ENCODE measurements at places on chromosomes 7 and 10.

DNA sequence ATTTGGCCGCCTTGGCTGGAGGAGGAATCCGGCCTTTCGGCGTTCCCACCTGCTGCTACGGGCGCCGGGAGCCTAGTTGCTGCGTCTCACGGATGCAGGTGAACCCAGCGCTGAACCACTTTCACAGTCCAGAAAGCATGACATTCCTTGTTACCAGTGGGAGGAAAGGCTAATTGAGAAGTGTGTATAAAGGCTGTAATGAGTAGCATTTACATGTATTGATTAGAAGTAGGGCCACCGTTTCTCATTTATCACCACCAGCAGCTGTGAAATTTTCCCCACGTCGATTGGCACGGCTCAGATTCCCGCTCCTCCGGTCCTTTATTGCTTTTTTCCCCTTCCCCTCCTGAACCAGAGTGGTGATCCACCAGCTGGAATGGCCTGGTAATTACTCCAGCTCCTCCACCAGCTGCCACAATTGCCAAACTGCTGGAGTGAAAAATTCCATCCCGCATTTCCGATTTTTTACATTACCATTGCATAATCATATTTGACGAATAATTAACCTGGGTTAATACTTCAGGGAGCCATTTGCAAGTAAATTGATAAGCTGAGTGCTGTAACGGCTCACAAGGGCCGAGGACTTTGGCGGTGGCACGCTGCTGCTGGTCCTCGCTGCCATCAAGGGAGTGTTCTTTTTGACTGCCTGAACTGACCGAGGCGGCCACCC, 153.3 kb downstream of the POU6F2 start:
- peak; percentile 88 for DNase-seq

DNA sequence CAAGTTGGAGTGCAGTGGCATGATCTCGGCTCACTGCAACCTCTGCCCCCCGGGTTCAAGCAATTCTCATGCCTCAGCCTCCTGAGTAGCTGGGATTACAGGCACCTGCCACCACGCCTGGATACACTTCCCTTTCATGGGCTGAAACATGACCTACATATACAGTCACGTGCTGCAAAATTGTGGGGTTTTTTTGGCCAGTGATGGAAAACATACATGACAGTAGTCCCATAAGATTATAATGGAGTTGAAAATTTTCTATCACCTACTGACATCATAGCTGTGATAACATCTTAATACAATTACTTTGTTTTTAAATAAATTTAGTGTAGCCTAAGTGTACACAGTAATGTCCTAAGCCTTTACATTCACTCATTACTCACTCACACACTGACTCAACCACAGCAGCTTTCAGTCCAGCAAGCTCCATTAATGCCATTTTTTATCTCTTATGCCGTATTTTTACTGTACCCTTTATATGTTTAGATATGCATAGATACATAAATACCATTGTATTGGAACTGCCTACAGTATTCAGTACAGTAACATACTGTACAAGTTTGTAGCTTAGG, 79.9 kb upstream of the TMEM196 start:
- no peak for DNase-seq

DNA sequence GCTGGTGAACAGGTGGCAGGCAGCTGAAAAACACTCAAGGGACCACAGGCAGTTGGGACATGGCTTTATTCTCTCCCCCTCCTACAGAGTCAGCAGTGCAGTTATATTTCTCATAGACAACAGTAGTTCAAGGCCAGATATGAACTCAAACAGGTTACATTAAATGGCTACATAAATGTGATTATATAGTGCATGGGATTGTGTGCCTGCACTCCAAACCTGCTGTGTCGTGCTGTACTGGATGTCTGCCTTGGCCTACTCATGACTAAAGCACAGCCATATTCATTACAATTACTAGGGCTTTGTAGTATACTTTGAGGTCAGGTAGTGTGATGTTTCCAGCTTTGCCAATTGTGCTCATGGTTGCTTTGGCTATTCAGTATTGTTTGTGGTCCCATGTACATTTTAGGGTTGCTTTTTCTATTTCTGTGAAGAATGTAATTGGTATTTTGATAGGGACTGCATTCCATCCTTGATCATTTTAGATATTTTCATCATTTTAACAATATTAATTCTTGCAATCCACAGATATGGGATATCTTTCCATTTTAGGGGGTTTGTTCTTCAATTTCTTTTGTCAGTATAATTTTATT, 393.6 kb downstream of the CNTNAP2 start:
- DNase-seq, result no peak

GRCh38 chr10:124674768-124675222, 69.4 kb downstream of the FAM53B start:
- DNase-seq, result no peak

GRCh38 chr10:27759483-27760272, 14.1 kb upstream of the MKX start:
- no peak for DNase-seq

DNA sequence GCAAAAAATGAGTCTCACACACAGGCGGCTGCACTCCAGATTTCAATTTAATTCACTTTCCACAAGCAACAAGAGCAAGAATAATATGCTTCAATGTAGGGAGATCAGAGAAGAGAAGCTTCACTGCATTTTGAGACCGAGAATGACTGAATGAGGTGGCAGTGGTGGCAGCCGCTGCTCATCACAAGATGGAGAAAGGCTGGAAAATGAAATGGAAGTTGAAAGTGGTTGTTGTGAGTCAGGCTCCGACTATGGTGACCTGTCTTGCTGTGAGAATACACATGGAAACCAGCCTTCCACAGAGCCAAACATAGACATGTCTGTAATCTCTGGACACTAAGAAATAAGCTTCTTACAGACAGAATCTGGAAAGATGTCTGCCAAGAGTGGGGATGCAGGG, 499.6 kb upstream of the LRRN3 start:
- no peak for DNase-seq

- DNase-seq, result no peak
Observed at GRCh38 chr7:156017916-156018700, 205.8 kb upstream of the SHH start.

DNA sequence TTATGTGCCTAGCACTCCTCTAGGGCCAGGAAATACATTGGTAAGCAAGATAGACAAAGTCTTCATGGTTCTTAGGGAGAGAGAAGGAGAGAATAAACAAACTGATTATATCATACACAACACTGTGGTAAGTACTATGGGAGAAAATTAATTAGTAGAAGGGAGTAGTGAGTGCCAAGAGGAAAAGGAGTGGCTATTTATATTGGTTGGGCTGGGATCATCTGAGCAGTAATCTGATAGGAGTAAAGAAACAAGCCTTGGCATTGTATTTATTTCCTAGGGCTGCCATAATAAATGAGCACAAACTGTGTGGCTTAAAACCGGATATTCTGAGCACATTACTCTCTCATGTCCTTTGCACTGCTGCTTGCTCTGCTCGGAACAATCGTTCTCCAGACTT, 158.1 kb upstream of the PHF14 start:
- DNase-seq, result peak; percentile 7

- DNase-seq, result no peak
Observed at GRCh38 chr7:98174334-98175259, 36.6 kb upstream of the BHLHA15 start.

DNA sequence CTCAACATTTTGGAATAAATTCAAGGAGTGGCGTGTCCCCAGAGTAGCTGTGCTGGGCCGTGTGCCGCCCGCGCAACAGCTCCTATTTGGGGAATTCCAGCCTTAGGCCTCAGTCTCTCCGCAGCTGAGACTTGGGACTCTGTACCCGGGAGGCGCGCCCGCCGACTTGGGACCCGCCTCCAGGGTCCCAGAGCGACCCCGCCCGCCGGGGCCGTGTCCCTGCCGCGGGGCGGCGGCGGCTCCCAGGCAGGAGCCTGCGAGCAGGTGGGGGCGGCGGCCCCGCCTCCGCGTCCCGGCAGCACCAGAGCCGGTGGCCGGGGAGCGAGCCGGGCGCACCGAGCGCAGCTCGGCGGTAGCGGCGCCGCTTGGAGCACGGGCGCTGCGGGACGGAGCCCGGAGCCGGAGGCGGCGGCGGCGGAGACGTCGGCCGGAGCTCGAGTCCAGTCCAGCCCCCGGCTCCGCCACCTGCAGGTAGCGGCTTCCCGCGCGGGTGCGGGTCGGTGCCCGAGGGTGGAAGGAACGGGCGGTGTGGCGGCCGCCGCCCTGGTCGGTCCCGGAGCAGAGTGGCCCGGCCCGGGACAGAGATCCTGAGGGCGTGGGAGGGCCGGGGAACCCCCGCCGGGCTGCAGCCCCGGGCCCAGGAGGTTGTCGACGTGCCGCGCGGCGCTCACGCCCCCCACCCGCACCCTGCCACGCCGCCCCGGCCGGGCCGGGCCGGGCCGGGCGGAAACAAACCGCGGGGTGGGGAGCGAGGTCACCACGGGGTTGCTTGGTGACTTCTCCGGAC, at the start of gene WIPF3:
TSS of gene WIPF3 (plus strand) at position 301 of the 787 bp plus-strand sequence. CDS start 28,217 bp downstream, outside the sequence.
- DNase-seq, result peak; percentile 13

GRCh38 chr10:94224656-94225055, 138.1 kb downstream of the NOC3L start:
- DNase-seq, result no peak

DNA sequence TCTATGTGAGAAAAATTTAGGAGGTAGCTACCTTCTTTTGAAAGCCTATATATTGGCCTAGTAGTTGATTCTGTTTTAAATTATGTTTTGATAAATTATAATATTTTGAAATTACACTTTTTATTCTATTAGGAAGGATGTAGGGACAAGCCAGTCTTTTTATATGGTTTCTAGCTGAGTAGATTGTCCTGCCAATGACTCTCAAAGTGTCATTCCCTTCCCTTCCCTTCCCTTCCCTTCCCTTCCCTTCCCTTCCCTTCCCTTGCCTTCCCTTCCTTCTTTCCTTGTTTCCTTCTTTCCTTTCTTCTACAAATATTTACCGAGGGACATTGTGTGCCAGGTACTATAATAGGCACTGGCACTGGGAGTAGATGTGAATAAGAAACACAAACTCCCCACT, 99.7 kb upstream of the HDAC9 start:
- no peak for DNase-seq

DNA sequence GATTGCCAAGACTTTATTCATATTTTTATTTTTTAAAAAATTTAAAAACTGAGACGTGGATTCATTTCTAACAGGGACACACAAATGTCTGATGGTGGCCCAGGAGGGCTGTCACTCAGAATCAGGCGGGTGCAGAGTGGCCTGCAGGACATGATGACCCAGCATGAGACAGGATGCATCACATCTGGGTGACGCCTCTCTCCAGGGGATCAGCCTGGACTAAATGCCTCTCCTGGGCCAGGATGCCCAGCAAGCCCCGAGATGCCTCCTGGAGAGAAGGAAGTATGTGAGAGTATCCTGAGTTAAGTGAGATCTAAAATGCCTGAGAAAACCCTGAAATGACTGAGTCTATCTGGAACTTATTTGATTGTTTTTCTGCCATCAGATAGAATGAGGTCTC, 16.9 kb upstream of the MTURN start:
- no peak for DNase-seq

DNA sequence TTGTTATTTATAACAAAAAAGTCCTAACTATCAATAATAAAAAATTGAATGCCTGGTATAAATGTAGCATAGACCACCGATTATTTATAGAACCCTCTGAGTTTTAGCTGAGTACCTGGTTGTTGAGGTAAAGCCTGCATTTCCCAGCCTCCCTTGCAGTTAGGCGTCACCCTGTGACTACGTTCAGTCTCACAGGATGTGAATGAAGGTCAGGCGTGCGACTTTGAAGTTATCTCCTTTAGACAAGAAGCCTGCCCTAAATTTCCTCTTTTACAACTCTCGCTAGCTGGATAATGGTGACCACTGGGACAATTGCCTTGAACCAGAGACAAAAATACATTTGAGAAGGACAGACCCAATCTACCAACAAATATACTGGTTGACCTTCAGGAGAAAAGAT, 67.5 kb upstream of the TES start:
- DNase-seq, result no peak

DNA sequence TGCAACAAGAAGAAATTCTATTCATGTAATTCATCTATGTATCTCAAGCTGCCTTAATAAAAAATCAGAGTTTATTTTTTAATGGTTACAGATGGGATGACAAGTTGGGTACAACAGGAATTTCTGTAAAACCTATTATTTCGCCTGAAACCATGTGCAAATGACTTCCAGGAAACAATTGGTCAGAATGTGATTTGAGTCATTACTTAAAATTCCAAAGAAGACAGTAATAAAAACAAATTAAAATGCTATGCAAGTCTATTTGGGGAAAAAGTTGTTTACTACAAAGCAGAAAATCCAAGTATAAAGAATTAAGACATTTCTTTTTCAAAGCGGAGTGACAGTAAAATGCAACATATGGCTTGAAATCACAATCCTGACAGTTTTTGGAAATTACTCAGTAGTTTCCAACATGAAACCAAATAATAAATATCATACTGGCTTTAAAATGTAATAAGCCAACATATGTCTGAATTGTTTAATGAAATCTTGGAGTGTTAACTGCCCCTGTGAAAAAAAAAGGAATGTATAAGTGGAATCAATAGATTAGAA, 41.5 kb upstream of the SEMA3C start:
- DNase-seq, result no peak

DNA sequence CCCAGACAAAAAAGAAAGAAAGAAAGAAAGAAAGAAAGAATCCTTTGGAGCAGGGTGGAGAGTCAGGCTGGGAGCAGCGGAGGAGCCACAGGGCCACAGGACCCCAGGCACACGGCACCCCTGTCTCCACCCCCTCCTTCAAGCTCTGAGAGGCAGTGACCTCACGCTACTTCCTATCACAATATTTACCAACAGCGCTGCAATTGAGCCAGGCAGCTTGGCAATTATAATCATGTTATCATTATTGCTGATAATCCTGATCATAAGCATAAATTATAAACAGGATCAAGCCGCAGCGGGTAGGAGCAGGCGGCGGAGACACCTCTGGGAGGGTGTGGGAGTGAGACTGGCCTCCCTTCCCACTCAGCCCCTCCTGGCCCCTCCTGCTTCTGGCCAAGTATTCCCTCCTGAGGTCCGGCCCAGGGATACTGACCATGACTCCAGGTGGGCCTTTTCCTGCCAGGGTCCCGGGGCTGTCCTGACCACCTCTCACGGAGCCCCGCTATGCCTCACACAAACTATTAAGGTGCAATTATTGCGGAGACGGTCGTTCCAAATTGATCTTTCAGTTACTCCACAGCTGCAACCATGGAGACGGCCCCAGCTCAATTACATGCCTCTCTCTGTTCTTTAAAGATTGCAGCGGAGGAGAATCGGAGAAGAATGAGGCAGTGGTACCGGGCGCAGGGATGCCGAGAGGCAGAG, 10.0 kb upstream of the GTF2IRD1 start:
- no peak for DNase-seq

DNA sequence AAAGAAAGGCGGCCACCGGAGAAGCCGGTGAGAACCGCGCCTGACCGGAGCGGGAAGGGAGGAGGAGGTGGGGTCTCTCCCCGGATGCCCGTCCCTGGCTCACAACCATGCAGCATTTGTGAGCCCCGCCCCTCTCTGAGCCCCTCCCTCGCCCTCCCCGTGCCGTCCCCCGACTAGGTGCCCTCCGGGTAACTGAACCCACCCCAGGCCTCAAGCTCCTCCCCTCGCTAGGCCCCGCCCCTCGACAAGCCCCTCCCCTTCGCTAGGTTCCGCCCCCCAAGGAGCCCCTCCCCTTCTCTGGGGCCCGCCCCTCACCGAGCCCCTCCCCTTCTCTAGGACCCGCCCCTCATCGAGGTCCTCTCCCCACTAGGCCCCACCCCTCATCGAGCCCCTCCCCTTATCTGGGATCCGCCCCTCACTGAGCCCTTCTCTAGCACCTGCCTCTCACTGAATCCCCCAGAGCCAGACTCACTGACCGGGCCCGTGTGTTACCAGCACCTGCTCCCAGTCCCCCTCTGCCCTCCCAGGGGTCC, 42.2 kb upstream of the HSPB1 start:
- peak; percentile 68 for DNase-seq

Measured in NCI-H1105 treated with DMSO at 0.1 percent for 48 hours (cell line).